ENCODE measurements at places on chromosomes 12 and 14. TPM values are rescaled to one million over a fixed set of nuclear protein-coding genes. Genes with fewer than 3 reads are reported as not detected.

DNA sequence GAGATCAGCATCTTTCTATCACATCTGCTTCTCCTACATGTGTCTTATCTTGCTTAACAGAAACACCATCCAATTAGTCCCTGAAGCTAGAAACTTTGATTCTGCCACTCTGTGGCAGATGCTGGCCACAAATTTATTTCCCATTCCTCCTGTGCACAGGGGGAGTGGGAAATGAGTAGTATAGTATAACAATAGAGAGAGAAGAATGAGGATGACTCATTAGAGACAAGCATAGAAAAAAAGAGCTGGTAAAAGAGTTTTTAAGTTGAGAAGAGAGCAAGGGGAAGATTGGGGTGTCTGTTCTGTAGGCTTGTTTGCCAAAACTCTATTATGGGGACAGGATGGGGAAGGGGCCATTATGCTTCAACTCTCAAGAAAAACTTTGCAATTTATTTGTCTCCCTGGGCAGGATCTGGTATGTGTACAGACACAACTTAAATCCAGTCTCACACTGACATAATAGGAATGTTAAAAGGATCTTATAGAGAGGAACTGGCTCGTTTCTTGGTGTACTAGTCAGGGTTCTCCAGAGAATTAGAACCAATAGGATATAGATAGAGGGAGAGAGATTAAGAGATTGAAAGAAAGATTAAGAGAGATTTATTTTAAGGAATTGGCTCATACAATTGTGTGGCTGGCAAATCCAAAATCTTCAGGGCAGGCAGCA lies 142.6 kb upstream of the CPSF6 start:
- DNase-seq: no peak

- no peak for DNase-seq
Observed at GRCh38 chr14:89308232-89308959, 108.6 kb downstream of the FOXN3 start.

DNA sequence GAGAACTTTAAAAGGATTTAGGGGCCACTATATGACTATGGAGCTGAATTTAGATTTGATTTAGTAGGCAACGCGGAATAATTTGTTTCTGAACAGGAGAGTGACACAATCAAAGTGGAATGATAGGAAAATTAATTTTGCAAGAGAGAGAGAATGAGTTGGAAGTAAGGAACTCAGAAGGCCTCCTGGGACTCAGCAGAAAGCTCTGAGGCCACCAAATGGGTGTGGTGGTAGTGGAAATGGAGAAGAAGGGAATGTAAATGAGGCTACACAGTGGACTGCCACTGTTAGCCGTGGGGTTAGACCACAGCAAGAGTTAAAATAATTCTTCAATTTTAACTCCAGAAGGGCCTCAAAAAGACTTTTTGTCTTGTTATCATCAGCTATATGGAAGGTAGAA lies 102.7 kb downstream of the LRRK2 start:
- no peak for DNase-seq

DNA sequence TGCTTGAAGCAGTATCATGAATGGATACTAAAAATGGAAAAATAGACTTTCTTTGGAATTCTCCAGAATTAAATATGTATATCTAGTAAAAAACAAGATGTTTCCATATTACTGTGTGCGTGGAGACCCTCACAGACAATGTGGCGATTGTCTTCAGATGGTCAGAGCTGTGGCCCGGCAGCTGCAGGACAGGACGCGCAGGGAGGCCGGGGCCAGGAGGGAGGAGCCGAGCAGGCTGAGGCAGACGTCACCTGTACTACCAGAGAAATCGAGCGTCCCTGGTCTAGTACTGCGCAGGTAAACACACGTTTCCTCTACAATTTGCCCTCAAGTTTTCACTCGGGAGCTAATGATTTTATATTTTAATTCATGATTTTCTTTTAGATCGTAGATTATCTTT lies 22.8 kb downstream of the DDX51 start:
- DNase-seq: no peak

DNA sequence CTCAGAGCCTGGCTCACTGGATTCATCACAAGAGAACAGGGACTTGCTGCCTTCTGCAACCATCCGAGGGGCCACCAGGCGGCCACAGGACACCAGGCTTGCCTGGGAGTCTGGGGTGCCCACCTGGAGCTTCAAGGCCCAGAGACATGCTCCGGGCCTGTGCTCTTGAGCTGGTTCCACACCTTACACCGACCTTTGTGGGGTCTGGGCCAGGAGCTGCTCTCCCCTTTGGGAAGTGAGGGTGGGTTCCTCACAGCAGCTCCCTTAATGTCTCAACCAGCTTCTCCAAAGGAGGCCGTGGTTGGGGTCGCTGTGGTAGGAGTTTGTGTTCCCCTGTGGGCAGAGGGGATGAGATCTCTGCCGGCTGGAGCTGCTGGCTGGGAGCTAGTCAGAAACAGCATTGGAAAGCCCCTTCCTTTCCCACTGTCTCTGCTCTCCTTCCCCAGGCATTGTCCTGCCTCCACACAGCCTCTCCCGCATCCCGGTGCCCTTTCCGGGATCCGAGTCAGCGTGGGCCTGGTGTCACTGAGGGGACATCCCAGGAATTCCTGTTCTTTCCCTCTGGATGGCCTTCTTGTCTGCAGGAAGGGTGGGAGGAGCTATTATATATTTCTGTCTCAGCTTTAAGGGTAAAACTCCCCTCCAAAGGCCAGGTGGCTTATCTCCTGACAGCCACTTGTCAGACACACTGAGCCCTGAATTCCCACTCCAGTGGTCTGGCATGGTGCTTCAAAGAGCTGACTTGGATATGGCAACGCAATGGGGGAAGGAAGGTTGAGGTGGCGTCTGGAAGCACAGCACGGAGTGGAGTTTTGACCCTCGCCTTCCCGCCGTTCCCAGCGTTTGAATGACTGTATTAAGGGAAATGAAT lies 5.1 kb upstream of the PAPLN start:
- no peak for DNase-seq

- DNase-seq: no peak
Observed at GRCh38 chr14:81884382-81884781, 350.7 kb upstream of the SEL1L start.

DNA sequence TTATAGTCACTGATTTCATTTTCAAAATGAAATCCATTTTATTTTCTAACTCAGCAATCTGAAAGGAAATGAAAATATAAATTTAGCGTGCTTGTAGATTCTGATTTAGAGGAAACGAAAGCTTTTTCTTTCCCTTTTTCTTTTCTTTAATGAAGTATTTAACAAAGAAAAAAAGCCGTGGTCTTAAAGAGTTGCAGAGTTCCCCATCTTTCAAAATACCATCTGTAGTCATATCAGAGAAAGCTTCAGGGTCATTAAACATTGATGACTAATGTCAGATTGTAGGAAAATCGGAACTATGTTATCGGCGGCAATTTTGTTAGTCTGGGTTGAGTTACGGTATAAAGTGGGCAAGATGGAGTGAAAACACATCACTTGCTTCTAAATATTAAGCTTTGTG lies 32.3 kb downstream of the DRAM1 start:
- DNase-seq: no peak

DNA sequence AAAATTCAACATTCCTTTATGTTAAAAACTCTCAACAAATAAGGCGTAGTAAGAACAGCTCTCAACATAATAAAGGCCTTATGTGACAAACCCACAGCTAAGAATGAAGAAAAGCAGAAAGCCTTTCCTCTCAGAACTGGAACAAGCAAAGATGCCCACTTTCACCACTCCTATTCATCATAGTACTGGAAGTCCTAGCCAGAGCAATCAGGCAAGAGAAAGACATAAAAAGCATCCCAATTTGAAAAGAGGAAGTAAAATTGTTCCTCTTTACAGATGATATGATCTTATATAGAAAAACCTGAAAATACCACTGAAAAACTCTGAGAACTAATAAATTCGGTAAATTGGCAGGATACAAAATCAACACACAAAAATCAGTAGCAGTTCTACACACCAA lies 52.1 kb downstream of the STON2 start:
- no peak for DNase-seq

DNA sequence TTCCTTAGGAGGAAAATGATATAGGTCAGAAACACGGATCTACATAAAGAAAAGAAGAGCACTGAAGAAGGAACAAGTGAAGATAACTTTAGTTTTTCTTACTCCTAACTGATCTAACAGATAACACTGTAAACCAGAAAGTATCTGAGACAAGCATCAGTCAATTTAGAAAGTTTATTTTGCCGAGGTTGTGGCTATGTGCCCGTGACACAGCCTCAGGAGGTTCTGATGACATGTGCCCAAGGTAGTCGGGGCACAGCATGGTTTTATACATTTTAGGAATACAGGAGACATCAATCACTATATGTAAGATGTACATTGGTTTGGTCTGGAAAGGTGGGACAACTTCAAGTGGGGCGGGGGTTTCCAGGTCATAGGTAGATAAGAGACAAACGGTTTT lies 23.0 kb downstream of the SAMD15 start:
- no peak for DNase-seq

GRCh38 chr14:81682701-81683100 lies 149.0 kb upstream of the SEL1L start:
- DNase-seq: no peak

- no peak for DNase-seq
Observed at GRCh38 chr12:100031836-100032235, 47.1 kb upstream of the ANKS1B start.

GRCh38 chr14:26965490-26965889 lies 367.7 kb upstream of the NOVA1 start:
- DNase-seq: no peak

SDS gene
- not detected for total RNA-seq

TTC6 gene
- total RNA-seq: under 0.01 TPM

SLC39A2 gene
- not detected for total RNA-seq

RERG gene
- total RNA-seq: 0.64 TPM
